ENCODE measurements at places on chromosomes 3 and 15.

- DNase-seq, result no peak
Measured at GRCh38 chr3:184078851-184079250, 18.0 kb upstream of the HTR3E start.

DNA sequence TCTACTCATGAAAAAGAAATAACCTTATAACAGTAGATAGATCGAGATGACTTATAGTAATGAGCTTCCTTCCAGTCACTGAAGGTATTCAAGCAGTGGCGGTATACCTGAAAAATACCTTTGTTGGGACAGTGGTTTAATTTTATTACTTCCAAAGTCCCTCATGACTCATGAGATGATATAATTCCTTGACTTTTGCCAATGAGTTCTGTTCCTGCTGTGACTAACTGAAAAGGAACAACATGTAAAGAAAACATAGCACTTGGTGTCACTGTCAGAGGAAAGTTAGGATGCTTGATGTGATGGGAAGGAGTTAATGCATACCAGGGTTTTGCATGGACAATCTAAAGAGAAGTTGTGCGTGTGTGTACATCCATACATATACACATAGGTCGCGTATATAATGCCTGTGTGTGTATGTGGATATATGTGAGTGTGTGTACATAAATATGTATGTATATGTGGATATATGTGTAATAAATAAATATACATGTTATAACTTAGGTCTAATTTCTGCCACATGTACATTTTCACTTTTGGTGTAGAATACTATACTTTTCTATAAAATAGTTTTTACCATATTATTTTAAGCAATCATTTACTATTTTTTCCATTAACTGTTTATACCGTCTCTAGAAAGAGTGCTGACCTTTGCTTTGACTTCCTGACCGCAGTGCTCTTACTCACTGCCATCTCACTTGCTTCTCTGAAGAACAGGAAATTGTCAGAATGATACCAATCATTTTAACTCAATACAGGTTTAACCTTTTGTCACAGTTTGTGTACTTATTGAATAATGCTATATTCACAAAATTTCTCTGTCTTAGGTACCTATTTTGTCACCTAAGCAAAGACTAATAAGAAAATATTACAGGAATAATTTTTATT lies 12.6 kb upstream of the PAK2 start:
- no peak for DNase-seq

- DNase-seq, result no peak
Measured at GRCh38 chr3:115628075-115628412, 4.7 kb downstream of the GAP43 start.

GRCh38 chr3:141849056-141849815 lies 27.2 kb upstream of the ATP1B3 start:
- peak; percentile 92 for DNase-seq

- DNase-seq, result no peak
Measured at GRCh38 chr15:81002009-81002330, 1.2 kb downstream of the TLNRD1 start.

- peak; percentile 86 for DNase-seq
Measured at GRCh38 chr15:92809880-92810361, 90.2 kb upstream of the CHD2 start.

DNA sequence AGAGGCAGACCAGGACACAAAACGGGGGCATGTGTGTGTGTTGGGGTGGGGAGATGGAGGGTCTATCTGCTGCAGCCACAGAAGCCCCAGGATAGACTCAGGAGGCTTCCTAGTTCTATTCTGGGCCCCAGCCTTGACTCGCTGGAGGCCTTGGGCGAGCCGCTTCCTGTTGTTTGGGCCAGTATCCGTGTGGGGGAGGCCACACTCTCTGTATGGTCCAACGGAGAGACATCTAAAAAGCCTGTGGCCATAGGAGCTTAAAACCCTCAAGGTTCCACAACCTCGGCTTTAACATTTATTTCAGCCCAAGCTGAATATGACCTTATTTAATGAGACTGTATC lies 32.8 kb downstream of the POC1A start:
- DNase-seq, result peak; percentile 12

- DNase-seq, result no peak
Measured at GRCh38 chr3:105847452-105847851, 21.4 kb downstream of the CBLB start.

- DNase-seq, result no peak
Measured at GRCh38 chr15:37618353-37618752, 316.1 kb upstream of the TMCO5A start.

- DNase-seq, result no peak
Measured at GRCh38 chr3:140497331-140497730, 180.5 kb upstream of the TRIM42 start.

GRCh38 chr15:65204236-65204930 lies 6.9 kb downstream of the CILP start:
- DNase-seq, result no peak

GRCh38 chr15:51909584-51909983 lies 62.0 kb downstream of the LEO1 start:
- DNase-seq, result no peak

- DNase-seq, result peak; percentile 29
Measured at GRCh38 chr3:131231710-131232389, 149.7 kb upstream of the NUDT16 start.

DNA sequence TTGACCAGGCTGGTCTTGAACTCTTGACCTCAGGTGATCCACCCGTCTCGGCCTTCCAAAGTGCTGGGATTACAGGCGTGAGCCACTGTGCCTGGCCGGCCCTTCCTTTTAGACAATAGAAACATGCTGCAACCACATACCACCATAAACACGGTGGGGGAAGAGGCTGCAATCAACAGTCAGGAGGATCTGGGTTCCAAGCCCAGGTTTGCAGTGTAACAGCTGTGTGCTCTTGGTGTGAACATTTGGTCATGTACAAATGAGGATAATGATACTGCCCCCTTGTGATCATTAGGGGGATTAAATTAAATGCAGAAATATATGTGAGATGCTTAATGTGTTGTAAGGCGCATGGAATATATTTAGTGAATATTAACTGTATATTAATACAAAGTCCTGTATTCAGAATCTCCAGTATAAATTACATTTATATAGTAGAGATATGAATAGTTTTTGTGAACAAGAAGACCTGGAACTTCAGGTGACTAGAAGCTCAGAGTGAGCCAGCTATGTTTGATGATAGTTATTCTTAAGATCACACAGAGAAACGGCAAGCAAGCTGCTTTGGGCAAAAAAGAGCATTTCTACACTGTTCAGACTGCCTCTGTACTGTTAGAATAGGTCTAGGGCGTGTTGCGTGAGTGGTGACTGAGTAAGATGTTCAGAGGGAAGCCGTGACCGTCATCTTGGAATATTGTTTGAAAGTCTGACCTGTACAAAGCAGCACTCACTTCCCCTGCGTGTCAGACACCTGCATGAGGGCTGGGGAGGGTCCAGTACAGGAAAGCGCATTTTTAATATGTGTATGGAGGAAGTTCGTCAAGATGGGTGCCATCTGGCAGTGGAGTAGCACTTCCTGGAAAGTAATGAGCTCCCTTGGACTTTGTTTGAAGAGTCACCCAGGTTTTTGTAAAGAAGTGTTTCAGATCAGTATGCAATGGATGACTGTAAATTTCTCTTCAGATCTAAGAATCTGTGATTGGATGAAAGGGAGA lies 125.8 kb downstream of the PGPEP1L start:
- peak; percentile 64 for DNase-seq

- DNase-seq, result no peak
Measured at GRCh38 chr3:53978386-53978785, 86.7 kb upstream of the SELENOK start.

DNA sequence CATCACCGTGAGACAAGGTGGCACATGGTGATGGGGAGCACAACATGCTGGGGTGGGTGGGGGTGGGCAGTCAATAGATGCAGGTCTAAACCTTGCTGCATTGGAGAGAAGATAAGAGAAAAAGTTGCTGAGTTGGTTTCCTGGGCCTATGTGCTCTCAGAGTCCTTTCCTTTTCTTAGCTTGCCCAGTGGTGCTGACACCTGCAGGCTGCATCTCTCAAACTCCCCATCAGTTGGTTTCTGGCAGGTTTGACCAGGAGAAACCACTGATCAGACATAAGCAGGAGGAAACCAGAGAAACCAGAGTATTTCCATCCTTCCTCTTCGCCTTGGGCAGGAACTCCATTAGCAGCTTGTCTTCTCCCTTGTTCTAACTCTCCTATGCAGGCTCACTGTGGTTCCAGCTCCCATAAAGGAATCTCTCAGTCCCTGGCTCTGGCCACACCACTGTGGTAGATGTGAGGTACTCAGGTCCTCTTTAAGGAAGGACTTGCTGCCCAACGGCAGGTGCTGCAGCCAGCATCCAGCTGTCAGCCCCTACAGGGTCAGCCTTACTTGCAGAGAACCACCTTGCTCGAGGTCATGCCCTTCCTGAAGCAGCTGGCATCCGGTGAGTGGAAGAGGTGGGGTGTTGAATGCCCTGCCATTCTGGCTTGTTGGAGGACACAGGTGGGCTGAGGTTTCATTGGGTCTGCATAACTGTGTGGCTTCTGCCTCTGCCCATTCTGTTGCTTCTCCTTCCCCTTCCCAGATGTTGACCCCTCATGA lies 172.3 kb upstream of the ANKRD28 start:
- no peak for DNase-seq

DNA sequence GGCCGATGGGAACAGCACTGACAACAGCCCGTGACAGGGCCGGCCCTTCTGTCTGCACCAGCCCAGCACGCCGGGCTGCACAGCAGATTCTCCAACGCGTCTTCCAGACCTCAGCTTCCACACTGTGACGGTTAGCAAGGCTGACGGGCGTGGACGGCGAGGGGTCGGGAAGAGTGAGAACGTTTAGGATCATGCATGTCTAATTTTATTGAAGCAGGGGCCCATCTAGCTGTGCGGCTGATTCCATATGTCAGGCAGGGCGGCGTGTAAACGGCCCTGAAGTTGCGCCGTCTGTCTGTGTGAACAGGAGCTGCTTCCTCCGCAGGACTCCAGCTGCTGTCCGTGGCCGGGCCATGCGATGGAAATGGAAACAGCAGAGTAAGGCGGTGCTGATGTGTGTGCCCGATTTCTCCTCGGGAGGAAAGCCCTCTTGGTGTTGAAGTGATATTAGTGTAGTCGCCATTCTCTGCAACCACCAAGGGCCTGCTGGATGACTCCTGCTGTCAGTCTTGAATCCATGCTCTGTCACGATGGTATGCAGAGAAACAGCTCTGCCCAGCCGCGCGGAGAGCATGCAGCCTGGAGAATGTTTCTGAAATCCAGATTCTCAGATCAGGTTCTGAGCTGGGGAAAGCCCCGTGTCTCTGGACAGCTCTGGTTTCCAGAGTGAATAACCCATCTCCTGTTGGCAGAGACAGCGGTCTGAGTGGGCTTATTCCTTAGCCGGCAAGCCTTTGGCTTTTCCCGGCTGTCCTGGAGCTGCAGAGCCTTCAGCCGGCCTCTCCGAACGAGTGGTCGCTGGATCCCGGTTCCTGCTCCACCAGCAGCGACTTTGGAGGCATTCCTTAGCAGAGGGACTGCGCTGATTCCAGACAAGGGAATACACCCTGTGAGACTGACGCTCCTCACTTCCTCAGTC lies 158.1 kb upstream of the UBE3A start:
- no peak for DNase-seq

- no peak for DNase-seq
Measured at GRCh38 chr3:127172781-127173515, 20.0 kb upstream of the PRR23E start.

GRCh38 chr3:167839460-167840134 lies 104.1 kb downstream of the SERPINI1 start:
- DNase-seq, result no peak

DNA sequence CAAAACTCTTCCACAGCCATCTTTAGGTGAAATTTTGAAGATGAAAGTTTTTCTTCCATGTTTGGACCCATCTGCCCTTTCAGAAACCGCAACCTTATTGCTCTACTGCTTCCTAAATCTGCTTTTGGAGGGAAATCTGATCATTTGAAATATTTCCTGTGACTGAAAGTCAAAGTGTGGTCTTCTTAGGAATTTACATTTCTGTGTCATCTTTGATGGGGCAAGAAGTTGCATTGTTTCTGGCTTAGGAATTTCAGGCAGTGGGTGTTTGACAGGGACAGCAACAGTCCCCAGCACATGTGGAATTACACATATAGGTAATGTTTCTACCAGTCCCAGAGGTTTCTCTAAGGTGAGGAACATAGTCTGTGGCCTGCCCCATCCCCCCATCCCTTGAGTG lies 5.3 kb upstream of the TYRO3 start:
- no peak for DNase-seq

DNA sequence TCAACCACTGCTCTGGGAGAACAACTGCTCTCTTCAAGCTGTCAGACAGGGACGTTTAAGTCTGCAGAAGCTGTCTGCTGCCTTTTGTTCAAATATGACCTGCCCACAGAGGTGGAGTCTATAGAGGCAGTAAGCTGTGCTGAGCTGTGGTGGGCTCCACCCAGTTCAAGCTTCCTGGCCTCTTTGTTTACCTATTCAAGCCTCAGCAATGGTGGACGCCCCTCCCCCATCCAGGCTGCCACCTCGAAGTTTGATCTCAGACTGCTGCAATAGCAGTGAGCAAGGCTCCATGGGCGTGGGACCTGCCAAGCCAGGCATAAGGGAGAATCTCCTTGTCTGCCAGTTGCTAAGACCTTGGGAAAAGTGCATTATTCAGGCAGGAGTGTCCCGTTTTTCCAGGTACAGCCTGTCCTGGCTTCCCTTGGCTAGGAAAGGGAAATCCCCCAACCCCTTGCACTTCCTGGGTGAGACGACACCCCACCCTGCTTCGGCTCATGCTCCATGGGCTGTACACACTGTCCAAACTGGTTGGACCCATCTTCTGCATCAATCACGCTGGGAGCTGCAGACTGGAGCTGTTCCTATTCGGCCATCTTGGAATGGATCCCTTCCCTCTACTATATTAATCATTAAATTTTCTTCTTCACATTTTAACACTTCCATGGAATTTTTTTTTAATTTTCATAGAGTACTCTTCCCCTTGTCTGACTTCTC lies 167.0 kb upstream of the UBE2E2 start:
- DNase-seq, result no peak

- DNase-seq, result no peak
Measured at GRCh38 chr3:136957751-136958288, at the start of gene IL20RB. Gene IL20RB, plus strand, starts transcription at chr3:136957983. Its CDS starts 131 bp downstream, at chr3:136958114.

- no peak for DNase-seq
Measured at GRCh38 chr15:28923726-28924280, 38.0 kb downstream of the APBA2 start.

DNA sequence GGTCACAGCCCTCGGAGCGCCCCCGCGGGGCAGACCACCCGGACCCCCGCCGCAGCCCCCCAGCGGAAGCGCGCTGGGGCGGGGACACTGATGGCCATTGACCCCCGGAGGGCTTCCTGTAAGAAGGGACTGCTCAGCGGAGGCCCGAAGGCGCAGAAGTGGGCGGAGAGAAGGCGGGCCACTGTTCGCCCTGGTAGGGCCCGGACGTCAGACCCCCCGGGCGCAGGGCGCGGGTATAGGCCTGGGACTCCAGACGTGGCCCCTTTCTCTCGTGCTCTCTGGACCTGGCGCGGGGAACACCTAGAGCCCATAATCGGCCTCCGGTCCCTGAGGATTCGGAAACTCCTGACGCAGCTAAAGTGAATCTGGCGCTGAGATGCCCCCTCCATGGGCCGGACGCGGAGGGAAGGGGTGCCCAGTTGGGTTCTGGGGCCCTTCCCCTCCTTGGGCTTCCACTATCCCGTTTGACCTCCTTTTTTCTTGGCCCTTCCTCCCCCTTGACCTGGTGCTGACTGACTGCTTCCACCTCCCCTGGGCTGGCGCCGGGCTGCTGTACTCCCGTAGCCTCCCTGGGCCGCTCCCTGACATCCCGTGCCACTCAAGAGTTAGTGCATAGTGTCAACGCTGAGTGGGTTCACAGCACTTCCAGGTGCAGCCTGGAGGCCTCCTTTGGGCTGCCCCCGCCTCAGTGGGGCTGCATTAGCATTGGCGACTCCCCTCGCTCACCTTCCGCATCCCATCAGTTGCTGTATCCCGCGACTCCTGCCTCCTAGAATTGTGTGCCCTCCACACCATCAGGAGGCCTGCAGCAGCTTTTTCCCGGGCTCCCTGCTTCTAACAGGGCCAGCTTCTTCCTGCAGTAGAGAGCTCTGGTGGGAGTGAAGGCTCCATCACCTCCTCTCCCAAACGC lies 694 bp downstream of the ABTB1 start:
- DNase-seq, result peak; percentile 27

Data from OCI-M1 (cell line).